Activated T-helper 17 cell treated with anti-CD3 and anti-CD28 coated beads, Interleukin-2, amount 50 U/mL, for 72 hours (primary cell): ENCODE measurements at places on chromosomes 4 and X. TPM values are rescaled to one million over a fixed set of nuclear protein-coding genes. Genes with fewer than 3 reads are reported as not detected.

The UGT2A1 gene
- not detected for total RNA-seq

The COX7B gene
- total RNA-seq, result 272 TPM

The NHSL2 gene
- 0.71 TPM for total RNA-seq

The TAB3 gene
- total RNA-seq, result 22.0 TPM

The HTATSF1 gene
- 39.7 TPM for total RNA-seq

The OCIAD2 gene
- total RNA-seq, result 41.9 TPM

The RIBC1 gene
- total RNA-seq, result 0.74 TPM

The PCDH18 gene
- not detected for total RNA-seq

The HUWE1 gene
- 455 TPM for total RNA-seq

DNA sequence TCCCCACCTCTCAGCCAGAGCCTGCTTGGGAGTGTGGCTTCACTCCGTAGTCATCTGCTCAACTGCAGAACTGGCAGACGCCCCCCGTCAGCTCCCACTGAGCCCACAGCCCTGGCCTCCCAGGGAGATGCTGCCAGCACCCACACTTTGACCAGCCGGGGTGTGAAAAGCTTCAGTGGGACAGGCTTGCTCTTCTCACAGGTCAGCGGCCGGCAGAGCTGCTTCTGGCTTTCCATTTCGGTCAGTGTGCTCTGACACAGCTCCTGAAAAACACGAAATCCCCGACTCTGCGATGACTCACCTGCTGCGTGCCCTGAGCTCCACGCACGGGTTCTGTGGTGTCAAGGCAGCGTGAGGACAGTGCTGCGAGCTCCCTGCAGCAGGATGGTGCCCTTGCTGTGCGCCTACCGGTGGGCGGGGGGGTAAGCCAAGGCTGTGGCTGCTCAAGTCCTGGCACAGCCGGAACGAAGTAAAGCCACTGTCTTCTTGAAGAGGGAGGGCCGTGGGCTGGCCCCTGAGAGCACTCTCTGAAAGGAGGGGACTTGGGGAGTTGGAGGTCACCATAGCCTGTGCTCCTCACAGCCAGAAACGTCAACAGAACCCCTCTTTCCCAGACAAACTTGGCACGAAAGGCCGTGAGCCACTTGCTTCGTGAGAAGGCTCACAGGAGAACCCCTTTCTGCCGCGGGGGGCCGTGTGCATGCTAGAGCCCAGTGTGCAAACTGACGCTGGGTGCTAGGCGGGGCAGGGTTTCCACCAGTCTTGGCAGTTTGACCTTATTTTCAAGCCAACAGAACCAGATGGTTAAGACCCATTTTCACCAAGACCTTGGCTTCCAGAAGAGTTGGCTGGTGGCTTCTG lies 23.6 kb downstream of the NOP14 start:
- peak; percentile 6 for ATAC-seq

GRCh38 chrX:152886716-152887115 lies 11.2 kb upstream of the ZNF185 start:
- no peak for ATAC-seq

DNA sequence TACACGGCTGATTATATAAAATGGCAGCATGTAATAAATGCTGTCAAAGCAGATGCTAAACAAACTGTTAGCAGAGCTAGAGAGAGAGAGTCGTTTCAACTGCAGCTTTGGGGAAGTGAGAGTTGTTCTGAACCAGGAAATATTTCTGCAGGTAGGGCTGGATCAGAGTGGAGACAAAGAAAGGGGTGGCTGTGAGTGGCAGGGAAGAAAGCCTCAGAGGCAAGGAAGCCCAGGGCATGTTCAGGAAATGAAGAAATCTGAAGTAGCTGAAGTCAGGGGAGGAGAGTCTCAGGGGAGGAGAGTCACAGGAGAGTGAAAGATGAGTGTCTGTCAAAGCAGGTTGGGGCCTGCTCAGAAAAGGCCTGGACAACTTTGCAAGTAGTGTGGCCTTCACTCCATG lies 48.4 kb upstream of the RPS6KA3 start:
- ATAC-seq, result no peak

GRCh38 chr4:161252520-161253141 lies 911.2 kb downstream of the FSTL5 start:
- ATAC-seq, result no peak

GRCh38 chr4:67549123-67549522 lies 3.8 kb upstream of the CENPC start:
- ATAC-seq, result no peak

- ATAC-seq, result no peak
Measured at GRCh38 chr4:128653527-128654444, 155.7 kb upstream of the JADE1 start.

GRCh38 chrX:54045563-54046228 lies 1.4 kb upstream of the PHF8 start:
- ATAC-seq, result no peak

DNA sequence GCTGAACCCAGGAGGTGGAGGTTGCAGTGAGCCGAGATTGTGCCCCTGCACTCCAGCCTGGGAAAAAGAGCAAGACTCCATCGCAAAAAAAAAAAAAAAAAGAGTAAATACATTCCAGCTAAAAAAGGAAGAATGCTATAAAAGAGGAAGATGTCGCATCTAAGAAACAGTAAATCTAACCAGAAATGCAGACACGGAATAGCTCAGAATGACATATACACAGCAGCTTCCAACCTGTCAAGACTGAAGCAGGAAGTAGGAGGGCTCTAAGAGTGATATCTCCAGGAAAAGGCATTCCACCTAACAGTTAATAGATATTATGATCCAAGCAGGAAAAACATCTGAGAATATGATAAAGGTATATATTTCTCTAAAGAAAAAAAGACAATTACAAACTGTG lies 16.0 kb downstream of the CLOCK start:
- no peak for ATAC-seq

DNA sequence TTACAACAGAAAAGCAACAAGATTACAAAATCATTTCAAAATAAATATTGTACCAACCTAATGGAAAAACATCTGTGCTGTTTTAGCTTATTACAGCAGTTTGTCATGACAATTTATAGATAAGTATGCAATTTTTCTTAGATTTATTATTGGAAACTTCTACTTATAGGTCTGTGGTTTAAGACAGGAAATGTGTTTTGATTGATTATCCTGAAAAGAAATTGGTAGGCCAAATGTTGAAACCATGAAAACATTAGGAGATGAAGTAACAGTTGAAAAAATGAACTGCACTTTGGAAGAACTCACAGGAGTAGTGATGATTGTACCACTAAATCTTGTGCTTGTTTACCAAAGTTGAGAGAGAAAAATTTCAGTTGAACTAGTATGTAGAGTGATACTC lies 162.2 kb upstream of the GIMD1 start:
- no peak for ATAC-seq

DNA sequence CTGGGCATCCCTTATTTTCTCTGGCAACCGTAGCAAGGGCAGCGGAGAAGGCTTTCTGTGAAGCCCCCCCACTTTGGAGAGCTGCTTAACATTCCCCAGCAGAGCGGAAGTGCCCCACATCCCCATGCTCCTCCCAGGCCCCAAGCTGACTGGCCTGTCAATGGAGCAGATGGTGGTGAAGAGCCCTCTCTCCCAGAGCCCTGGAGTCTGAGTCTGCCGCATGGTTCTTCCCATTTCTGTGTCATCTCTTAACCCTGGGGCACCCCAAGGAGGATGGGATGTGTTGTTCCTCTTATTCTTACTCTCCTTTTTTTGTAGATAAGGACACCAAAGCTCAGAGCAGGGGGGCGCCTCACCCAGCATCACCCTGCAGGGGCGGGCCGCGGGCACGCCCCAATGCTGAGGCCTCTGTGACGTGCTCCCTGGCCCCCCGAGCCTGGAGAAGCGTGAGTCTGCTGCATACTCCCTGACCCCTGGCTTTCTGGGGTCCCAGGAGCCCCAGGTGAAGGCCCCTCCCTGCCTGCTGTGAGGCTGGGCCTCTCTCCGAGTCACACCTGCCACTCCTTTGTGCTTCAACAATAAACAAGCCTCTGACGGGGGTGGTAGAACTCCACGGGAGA lies 35.9 kb downstream of the ADRA2C start:
- no peak for ATAC-seq

DNA sequence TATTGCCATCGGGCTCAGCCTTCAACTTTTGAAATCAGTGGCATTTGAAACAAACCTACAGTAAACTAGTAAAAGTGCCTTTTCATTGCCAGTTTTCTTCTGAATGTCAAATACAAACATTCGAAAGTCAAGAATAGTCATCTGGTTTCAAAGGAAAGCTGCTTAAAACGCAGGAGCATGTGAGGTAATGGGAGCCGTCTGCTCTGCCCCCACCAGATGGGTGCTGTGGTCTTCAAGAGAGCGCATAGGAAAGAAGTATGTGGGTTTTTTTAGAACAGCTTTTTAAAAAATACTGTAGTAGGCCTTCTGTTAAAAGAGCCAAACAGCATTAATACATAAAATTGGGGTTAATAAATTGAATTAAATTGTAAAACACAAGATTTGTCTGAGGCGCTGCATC lies 88.6 kb downstream of the STOX2 start:
- ATAC-seq, result no peak

GRCh38 chrX:152635941-152636340 lies 1.8 kb upstream of the GABRQ start:
- ATAC-seq, result no peak

DNA sequence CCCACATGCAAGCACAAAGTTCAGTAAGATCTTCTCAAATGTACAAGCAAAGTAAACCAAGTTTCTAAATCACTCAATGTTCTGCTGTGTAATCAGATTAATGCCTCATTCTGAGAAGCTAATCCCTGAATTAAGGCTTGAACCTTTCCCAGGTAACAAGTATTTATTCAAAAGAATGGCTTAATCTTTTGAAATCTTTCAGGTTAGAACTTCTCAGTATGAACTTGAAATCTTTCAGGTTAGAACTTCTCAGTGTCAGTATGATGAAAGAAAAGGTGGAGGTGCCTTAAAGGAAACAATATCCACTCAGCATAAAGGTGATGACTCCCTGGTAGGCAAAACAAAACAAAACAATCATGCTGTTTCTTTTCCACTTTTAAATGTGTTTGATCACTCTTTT lies 29.0 kb downstream of the TMPRSS11B start:
- ATAC-seq, result no peak

GRCh38 chr4:128177498-128177897 lies 110.1 kb downstream of the PGRMC2 start:
- ATAC-seq, result peak; percentile 43
